ENCODE measurements at places on chromosomes 11 and 22.

- no peak for DNase-seq
These were observed 33.8 kb upstream of the SPON1 start for GRCh38 chr11:13928566-13929251.

- peak; percentile 78 for DNase-seq
These were observed 25.0 kb upstream of the SUSD2 start for GRCh38 chr22:24156141-24156912.

DNA sequence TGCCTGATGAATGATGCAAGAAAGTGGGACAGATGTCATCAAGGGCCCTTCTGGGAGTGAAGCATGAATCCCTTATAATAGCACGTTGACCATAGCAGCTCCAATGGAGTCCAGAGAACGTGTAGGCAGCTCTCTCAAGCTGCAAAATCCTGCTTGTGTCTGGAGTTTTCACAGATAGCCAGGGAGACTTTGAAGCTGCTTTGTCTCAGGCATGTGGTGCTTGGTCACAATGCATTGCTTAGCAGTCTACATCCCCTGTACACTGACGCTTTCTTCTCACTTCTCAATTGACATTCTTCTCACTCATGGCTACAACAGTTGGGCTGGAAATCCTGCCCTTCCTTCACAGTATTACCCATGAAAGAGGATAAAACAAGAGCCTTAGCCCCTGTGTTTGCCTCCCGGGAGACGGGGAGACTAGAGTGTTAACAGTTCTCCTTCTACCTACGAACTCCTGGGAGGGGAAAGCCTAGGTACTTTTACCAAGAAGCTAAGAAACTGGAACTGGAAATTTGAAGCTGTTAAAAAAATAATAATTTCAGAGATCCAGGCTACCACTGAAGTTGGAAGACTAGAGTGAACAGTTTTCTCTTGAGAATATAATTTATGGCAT is 20.7 kb upstream of the MMP7 start:
- DNase-seq: no peak

GRCh38 chr11:72792437-72793021 is 1.3 kb downstream of the STARD10 start:
- no peak for DNase-seq

DNA sequence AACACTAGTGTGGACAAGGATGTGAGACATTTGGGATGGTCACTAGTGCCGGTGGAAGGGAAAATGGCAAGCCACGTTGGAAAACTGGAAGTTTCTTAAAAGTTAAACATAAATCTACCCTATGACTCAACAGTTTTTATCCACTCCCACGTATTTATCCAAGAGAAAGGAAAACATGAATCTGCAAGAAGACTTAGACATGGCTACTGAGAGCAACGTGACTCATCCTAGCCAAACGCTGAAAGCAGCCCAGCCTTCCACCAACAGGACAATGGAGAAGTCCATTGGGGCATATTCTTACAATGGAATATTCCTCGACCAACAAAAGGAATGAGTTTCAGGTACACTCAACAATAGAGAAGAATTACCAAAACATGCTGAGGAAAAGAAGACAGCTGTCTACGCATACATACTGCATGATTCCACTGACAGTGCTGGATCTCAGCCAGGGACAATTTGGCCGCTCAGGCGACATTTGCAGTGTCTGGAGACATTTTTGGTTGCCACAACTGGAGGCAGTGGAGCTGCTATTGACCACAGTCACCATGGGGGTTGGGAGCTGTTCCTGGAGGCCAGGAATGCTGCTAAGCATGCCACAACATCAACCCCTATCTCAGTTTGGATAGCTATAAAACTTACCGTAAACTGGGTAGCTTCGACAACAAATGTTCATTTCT is 21.2 kb downstream of the SYT13 start:
- DNase-seq: no peak

- no peak for DNase-seq
These were observed 115.6 kb downstream of the PTPRJ start for GRCh38 chr11:48095779-48096470.

DNA sequence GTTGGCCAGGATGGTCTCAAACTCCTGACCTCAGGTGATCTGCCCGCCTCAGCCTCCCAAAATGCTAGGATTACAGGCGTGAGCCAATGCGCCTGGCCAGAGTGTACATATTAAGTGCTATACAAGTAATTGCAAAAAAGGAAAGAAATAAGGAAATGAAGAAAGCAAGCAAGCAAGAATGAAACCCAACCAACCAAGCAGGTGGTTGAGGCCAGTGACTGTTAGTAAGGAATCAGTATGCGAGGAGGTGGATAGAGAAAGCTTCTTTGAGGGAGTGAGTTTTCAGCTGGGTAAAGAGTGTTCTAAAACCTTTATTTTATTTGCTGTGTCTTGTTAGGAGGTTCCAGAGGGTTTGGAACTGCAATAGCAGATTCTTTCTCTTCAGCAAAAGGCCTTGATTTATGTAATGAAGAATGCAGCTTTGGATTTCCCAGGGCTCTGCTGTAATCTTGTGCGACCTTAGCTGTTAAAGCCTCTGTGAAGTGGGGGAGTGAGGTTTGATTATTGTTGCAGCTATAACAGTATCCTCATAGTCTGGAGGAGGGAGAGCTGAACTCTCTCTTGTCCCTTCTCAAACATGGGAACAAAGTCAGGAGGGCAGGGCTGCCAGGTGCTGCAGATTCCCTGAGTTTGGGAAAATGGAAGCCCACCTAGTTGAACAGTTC is 5.7 kb downstream of the AMPD3 start:
- DNase-seq: no peak

GRCh38 chr11:10329935-10330334 is 25.1 kb downstream of the ADM start:
- DNase-seq: no peak
